ENCODE measurements at places on chromosomes 16 and 17.

DNA sequence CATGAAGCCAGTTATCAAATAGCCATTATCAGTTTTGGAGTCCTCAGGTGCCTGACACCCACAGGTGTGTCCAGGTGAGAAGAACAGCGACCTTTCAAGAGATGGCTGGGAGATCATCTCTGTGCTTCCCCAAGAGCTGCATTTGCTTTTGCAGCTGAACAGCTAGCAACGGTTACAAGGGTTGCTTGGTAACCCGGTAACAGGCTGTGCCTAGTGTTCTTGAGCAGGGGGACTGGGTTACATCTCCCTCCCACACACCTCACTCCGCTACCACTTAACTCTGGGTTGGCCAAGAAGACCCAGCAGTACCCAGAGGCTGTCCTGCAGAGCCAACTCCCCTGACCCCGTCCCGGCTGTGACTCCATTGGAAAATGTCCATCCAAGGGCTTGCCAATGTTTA lies 147.0 kb downstream of the SLC39A11 start:
- no peak for DNase-seq

DNA sequence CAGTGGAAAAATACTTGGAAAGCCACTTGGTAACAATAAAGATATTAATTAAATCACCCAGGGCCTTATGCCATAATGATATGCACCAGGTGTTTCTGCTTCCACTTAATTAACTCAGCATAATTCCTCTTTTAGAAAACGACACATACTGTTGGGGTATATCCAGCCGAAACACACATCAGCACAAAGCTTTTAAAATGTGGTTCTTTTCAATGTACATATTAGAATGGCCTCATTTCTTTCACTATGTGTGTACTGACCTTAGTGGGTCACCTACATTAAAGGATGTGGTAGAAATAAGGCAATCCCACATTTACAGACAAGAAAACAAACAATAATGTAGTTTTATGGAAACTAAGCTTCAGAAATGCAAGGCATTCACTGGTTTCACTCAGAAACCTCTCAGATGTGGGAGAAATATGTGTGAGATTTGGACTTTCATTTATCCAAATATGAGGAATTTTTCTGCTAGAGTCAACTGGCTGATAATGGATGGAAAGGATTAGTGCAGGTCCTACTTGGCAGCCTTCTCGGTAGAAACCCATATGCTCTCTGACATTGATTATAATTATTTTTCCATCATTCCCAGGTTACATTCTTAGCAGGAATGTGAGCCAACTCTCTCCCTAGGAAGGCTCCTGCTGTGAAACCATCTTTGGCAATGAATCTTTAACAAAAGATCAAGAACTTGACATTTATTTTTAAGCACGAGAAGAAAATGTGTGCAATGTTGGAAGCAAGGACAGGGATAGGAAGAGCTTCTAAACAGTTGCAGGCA lies 66.7 kb upstream of the DHX40 start:
- DNase-seq, result no peak

DNA sequence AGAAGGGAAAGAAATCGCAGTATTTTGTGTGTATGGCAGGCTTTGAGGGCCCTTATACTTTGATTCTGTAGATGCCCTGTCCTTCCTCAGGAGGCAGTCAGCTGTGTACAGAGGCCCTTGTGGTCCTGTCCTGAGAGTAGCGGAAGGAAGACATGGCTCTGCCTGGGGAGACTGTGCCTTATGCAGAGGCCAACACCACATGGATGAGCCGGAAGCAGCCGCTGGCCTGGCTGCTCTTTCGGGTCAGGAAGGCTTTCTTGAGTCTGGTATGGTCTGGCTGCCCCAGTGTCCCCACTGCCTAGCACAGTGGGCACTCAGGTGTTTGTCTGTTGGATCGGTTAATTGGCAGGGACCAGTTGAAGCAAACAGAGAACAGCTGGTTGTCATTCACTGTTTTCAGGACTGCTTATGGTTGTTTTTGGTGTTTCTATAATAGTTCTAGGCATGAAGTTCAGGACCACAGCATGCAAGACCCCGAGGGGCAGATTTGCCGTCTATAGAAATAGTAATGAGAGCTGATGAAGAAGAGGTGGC lies 12.4 kb downstream of the USP10 start:
- no peak for DNase-seq

GRCh38 chr16:81107511-81107910 lies 11.3 kb upstream of the GCSH start:
- DNase-seq, result no peak

DNA sequence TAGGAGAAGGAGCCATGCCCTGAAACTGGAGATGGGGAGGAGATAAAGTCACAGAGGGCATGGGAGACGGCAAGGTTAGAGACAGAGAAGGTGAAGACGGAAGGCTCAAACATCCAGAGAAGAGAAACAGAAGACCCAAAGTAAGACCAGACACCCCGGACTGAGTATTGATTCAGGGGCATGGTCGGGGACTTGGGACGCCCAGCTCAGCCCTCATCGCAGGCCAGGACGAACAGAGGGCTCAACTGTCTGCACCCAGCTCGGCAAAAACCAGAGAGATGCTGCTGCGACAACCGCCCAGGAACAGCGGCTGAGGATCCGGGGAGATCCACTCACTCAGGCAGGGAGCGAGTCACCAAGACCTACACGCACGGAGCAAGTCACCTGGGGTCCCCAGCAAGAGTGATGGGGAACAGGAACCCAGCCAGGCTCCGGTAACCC lies 999 bp downstream of the XYLT1 start:
- DNase-seq, result peak; percentile 43

DNA sequence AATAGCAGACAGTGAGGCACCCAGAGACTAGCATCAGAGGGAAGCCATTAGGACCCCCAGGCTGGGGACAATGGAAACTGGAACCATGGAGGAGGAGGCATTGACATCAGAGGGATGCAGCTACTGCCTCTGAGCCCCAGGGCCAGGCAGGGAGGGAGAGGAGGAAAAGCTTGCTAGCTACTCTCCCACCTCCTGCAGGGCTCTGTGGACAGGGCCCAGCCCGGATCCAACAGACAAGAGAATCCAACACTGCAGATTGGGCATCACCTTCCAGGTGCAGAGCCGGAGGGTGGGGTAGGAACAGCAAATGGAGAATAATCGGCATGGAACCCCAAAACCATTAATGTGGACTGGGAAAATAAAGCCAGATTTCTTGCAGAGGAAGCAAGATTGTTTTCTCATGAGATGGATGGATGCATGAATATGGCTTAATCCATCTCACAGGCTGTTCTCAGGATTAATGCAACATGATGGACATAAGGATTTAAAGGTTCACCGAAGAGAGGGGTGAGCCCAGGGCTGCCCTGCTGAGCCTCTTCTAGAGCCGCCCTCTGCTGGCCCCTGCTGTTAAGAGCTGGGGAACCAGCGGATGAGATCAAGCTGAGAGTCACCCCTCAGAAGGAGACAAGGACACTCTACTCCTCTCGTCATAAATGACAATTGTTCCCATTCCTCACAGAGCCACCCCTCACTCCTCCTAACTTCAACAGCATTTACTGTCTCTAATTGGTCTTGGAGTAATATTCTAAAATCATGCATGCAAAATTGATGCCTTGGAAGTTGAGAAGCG lies 48.8 kb downstream of the DNAH3 start:
- DNase-seq, result peak; percentile 29

DNA sequence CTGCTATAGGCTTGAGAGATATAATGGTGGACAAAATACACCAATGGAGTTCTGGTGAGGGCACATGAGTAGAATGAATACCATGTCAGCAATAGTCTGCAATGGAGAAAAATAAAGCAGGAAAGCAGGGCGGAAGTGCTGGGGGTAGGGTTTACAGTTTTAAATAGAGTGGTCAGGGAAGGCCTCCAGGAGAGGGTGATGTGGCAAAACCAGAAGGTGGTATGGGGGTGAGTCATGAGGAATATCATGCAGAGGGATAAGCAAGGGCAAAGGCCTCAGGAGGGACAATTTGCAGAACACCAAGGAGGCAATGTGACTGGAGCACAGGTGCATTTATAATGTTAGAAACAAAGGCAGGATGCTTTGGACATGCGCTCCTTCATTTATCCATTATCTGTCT lies 102.0 kb downstream of the ITFG1 start:
- DNase-seq, result no peak

GRCh38 chr16:50079397-50080140 lies 13.8 kb downstream of the HEATR3 start:
- DNase-seq, result no peak

GRCh38 chr16:50448981-50449380 lies 80.2 kb upstream of the BRD7 start:
- no peak for DNase-seq

DNA sequence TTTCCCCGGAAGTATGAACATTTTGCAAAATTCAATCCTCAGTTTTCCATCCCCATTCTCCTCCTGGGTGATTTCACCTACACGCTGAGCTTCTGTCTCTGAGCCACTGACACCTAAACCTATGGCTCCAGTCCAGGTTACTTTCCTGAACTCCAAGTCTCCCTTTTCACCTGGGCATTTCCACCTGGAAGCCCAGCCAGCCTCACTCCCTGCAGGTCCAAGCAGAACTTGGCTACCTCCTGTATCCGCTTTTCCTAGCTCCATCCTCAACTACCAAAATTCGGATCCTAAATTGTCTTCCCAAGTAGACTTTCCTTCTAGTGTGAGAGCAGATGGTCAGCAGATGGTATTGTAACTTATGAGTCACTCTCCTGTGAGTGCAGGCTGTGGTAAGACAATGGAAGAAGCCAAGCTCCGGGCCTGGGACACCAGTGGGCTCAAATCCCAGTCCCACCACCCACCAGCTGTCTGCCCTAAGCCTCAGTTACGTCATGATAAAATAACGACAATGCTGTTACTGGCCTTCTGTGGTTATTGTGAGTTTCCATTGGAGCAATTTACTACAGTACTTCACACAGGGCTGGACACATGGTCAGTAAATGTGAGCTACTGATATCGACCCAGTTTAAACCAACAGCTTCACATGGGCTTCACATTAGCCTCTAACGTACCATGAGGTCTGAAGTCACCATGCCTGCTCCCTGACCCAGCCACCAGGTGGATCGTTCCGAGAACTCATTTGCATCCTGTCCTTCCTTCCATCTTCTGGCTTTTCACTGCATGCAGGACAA lies 33.3 kb downstream of the PECAM1 start:
- DNase-seq, result no peak

Data from stimulated activated CD4-positive, alpha-beta T cell treated with anti-CD3 and anti-CD28 coated beads, Interleukin-2, amount 100 ng/mL, for 24 hours (primary cell).